ENCODE measurements at places on chromosomes 12 and 14. TPM values are rescaled to one million over a fixed set of nuclear protein-coding genes. Genes with fewer than 3 reads are reported as not detected.
A peak's percentile ranks its signal among the peaks of the same experiment; 100 is the strongest.

The COX14 gene
- total RNA-seq, result 37.9 TPM

DNA sequence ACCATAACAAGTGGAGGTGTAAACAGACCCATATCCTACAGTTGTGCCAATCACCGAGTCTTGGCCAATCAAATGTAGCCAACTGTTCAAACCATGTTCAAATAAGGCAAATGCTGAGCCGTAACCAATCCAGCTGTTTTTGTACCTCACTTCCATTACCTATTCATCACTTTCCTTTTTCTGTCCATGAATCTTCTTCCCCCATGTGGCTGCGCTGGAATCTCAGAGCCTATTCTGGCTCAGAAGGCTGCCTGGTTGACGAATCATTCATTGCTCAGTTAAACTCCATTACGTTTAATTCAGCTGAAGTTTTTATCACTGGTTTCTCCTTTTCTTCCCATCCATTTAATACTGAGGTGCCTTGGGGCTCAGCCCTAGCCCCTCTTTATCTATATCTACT is 71.1 kb downstream of the TBC1D30 start:
- ATAC-seq, result no peak

The EML1 gene
- 6.0 TPM for total RNA-seq

DNA sequence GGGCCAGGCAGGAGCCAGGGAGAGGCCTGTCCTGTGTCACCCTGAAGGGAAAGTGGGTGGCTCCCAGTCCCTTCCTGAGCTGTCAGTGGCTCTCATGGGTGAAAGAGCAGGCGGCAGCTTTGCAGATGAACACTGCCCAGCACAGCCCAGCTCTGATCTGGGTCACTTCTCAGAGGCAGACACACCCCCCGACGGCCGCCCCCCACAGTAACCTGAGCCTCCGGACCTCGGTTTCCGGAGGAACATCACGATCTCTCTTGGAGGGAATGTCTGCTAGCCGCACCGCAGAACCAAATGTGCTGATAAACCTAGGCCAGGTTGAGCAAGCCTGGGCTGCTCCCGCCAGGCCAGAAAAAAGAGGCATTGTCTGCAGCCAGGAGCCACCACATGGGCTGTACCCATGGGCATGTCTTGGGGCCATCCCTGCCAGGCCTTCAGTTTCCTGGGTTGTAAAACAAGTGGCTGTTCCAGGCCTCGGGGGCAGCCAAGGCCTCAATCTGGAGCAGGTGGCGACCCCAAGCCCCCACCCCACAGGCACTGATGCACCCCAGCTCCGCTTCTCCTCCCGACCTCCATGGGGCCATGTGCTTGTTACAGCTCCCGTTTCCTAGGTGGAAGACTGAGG is 57.6 kb downstream of the NCOR2 start:
- ATAC-seq, result peak; percentile 34

- no peak for ATAC-seq
Observed at GRCh38 chr12:26425587-26426260, 230.4 kb downstream of the SSPN start.

DNA sequence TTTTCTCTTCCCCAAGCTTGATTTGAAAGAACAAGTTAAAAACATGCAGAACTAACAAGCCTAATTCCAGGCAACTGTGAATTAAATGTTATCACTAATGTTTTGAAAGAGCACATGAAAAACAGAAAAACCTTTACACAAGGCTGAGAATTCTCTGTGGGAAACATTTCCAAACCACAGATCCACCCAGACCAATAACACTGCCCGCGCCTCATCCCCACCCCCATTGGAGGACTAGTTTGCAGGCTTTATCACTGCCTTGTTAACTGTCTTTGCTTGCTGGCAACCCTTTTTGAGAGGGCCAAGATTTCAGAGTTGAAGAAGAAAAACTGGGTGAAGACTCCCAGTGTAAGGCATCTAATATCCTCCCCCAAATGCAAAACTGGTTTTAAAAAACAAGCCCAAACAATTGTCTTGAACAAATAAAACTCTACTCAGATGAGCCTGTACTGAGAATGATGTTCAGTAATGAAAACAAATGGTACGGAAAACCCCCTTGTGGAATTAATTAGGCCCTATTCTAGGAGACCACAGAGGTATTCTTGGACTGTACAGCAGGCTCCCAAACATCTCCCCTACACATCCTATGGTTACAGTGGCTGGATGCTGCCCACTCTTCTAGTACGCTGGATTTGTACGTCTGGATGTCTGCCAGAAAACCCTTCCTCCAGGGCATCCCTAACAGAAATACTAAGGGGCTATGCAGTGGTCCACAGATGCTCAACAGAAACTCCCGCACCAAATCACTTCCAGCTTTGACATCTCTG is 5.8 kb downstream of the MAX start:
- ATAC-seq, result no peak

DNA sequence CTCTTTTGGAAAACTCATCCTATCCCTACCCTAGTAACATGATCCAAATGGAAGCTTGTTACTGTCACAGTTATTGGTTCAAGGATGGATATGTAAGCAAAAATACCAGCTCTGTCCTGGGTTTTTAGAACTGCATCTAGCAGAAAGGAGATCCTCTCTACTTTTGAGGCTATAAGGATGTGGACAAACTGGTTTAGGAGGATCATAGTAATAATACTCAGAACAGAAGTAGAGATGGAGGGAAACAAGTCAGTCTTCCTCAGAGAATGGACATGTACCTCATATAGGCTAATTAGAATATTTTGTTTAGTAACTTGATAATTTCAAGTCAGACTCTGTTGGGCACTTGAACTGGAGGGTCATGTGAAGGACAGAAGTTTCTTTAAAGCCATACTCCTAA is 26.6 kb downstream of the FUT8 start:
- no peak for ATAC-seq

DNA sequence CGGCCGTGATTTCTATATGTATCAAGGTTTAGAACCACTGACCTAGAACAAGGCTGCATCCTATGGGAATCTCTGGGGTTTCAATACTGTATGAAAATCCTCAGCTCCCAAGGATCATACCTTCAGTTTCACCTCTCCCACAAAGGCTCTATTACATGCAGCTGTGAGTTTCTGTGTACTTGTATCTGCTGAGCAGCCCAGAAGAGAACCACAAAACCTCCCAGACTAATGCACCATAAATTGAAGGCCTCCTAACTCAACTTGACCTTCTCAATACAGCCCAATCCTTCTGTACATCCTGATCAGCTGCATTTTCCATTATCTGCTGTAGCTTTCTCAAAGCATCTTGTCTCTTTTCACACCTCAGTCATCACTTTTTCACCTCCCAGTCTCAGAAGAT is 5.4 kb upstream of the KCNH5 start:
- no peak for ATAC-seq

The KCNMB4 gene
- total RNA-seq, result 0.76 TPM

GRCh38 chr12:115597157-115597712 is 680.3 kb downstream of the MED13L start:
- ATAC-seq, result no peak

DNA sequence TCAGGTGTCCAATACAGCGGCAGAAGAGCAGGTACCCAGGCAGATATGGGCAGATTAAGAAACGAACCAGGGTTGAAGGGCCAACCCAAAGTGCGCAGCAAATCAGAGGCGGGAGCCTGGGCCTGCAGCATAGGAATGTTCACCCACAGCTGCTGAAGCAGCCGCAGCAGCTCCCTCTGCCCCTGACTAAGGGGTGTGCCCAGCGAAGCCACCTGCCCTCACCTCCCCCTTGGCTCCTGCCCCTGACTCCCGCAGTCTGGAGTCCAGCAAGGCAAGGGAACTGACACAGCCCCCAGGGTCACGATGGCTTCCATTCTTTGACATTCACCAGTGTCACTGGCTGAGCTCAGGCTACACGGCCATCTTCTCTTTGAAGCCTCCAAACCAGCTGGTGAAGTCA is 27.3 kb upstream of the ZFP36L1 start:
- ATAC-seq, result no peak

GRCh38 chr14:99531251-99532096 is 50.3 kb downstream of the CCNK start:
- ATAC-seq, result no peak

- no peak for ATAC-seq
Observed at GRCh38 chr12:42284876-42285275, 41.0 kb downstream of the ZCRB1 start.

DNA sequence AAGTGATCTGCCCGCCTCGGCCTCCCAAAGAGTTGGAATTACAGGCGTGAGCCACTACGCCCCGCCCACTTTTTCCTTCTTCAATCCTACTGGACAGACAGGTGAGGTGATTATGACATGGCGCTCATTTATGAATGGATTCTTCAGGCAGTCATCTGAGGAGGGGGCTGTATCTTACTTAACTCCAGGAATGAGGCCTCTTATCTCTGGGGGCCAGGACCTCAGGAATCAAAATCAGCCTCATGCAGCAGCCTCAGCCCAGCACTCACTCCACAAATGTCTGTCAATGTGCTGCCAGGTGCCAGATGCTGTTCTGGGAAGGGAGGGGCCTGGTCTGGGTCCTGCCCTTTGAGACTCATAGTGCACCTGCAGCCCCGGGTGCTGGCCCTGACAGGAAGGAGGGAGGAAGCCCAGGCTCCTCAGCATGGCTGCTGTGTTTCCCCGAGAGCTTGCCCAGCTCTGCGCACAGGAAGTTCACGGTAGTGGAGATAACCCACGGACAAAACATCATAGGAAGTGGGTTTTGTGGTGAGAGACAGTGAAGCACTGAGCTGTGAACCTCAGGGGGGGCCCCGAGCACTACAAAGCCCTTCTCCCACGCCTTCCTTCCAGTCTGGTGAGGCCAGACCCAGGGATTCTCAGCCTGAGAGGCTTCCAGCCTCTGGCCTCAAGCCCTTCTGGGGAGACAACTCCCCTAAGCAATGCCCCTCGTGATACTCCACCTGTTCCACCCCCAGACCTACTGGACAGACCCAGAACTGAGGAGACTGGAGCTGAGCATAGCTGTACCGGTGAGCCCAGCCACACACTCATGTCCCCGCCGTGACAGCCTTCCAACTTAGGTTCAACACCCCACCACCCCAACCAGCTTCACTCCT is 22.3 kb downstream of the GALNT6 start:
- peak; percentile 70 for ATAC-seq

DNA sequence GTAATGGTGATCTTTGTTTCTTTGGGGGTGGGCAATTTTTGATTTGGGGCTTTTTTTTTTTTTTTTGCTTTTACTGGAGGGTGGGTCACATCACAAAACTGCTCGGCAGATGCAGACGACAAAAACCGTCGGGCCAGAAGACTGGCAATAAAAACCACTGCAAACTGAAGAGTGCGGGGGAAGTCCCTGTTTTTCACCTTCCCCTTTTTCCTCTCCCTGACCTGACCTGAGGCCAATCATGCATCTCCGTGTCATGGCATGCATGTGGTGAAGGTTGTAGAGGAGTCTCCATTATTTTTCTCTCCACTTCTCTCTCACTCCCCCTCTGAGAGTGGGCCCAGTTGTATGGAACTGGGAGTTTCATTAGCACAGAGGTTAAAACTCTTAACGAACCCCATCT is 57.5 kb downstream of the AP5M1 start:
- no peak for ATAC-seq

GRCh38 chr12:8665759-8666158 is 3.1 kb upstream of the MFAP5 start:
- ATAC-seq, result no peak

GRCh38 chr12:121581686-121582429 is 1.0 kb upstream of the KDM2B start:
- no peak for ATAC-seq

The OLR1 gene
- 0.24 TPM for total RNA-seq

The UNC79 gene
- 0.04 TPM for total RNA-seq

- ATAC-seq, result no peak
Observed at GRCh38 chr14:79992407-79993198, 218.7 kb downstream of the DIO2 start.

The PPP1CC gene
- 109 TPM for total RNA-seq

DNA sequence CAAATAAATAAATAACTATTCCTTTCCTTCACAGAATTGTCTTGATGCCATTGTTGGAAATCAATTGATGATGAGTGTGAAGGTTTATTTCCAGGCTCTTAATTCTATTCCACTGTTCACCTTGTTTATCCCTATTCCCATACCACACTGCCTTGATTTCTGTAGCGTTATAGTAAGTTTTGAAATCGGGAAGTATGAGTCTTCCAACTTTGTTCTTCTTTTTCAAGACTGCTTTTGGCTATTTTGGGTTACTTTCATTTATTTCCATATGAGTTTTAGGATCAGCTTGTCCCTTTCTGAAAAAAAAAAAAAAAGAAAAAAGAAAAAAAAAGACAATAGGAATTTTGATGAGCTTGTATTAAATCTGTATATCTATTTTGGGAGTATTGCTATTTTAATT is 9.3 kb upstream of the CDK2AP1 start:
- no peak for ATAC-seq

GRCh38 chr14:75229661-75230139 is 48.9 kb upstream of the FOS start:
- ATAC-seq, result peak; percentile 3

The CHST11 gene
- 7.3 TPM for total RNA-seq
